ENCODE measurements at places on chromosomes 4 and X.

DNA sequence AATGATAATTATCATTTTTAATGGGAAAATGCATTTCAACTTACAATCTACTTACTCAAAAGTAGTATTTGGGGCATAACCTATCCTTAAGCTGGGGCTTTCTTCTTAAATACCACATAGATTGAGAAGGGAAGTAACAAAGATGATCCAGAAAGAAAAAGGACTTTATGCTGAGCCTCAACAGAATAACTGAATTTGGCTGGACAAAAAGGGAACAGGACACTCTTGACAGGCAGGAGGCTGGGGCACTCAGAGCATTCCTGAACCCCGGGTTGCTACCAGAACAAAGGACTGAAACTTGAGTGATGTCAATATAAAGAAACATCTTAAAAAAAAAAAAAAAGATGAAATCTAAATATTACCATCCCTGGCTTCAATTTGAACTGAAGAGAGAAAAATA is 23.9 kb downstream of the RELL1 start:
- DNase-seq: no peak

GRCh38 chrX:107599450-107599861 is 28.9 kb upstream of the PRPS1 start:
- DNase-seq: no peak

GRCh38 chrX:107603429-107604159 is 24.7 kb upstream of the PRPS1 start:
- DNase-seq: no peak

DNA sequence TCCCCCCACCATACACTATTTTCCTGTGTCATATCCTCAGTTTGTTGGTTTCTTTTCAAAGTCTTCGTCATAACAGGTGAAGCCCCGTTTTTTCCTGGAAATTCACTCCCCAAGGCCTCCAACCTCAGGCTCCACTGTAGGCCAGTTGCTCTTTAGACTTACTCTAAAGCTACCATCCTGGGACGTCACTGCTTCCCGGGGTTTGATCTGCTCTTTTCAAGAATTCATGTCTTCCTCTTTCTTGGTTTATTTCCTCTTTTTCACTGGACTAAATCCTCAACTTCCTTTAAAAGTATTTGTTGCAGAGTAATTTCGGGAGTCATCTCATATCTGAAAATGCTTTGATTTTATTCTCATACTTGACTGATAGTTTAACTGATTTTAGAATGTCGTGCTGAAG is 6.5 kb upstream of the SERTM2 start:
- no peak for DNase-seq

- no peak for DNase-seq
Measured at GRCh38 chr4:152206185-152206584, 329.7 kb downstream of the FBXW7 start.

DNA sequence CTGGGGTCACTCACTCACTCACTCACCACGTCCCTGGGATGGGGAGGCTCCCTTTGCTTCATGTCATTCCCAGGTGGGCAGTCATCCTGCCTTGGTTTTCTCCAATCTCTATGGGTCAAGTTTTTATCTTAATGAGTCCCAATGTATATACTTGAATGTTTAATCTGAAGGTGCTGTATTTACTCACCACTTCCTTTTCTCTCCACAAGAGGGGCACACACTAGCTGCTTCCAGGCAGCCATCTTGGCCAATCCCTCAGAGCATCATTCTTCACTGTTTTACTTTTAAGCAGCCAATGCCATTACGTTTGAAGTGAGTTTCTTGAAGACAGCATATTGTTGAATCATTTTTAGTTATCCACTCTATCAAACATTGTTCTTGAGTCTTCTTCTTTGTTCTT is 153.4 kb upstream of the ARSJ start:
- no peak for DNase-seq

DNA sequence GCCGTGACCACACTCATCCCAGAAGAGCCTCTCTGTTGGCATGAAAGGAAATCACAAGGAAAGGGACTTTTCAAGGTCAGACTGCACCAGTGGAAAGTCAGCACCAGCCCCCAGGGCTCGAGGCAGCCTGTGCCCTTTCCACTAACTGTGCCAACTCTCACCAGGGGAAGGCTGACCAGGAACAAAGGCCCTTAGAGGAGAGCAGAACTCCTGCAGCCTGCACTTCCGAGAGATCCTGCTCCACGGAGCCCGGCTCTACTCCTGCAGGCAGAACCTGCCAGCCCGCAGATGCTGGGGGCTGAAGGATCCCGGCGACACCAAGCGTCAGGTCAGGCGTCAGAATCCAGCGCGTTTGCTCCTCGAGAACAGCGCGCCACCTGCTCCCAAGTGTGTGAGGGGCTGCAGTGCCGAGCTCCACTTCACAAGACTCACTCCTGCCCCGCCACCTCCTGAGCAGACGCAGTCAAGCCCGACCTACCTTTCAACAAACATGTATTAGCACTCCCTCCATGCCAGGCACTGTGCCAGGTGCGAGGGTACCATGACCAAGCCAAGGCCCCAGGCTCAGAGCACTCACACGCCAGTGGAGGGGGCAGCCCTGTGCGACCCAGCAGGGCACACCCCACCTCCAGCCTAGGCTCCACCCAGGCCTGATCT is 13.6 kb upstream of the HELT start:
- peak; percentile 23 for DNase-seq

- no peak for DNase-seq
Measured at GRCh38 chr4:154307451-154307850, 184.1 kb downstream of the DCHS2 start.

- no peak for DNase-seq
Measured at GRCh38 chrX:155864655-155865054, 16.5 kb upstream of the VAMP7 start.

DNA sequence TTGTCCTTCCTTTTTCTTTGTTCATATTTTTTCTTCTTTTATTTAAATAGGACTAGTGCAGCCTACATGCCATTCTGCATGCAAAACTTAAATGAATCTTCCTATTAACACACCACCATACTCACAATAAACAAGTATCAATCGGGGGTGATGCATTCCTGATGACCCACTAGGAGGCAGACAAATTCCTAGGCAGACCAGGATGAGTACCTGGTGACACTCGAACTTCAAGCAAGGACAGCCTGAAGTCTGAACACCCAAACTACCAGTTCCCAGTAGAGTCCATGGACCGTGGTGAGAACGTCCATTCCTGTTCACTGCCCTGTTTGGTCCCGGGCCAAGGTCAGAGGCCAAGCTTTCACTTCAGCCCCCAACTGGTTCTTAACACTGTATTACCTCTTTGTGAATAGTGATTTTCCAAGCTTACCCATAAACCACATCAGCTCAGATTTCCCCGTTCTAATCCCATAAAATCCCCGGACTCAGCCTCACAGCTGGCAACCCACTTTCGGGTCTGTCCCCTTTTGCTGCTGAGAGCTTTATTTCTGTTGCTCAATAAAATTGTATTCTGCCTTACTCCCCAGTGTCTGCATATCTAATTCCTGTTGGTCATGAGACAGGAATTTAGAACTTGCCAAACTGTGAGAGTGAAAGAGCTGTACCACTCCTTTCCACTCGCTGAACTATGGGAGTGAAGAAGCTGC is 1286.6 kb downstream of the FSTL5 start:
- DNase-seq: no peak

- DNase-seq: no peak
Measured at GRCh38 chr4:154064244-154064643, 275.4 kb upstream of the SFRP2 start.

GRCh38 chrX:68827848-68828624 is 785 bp upstream of the EFNB1 start:
- peak; percentile 31 for DNase-seq

GRCh38 chrX:134718105-134718965 is 60.1 kb upstream of the PLAC1 start:
- DNase-seq: no peak

DNA sequence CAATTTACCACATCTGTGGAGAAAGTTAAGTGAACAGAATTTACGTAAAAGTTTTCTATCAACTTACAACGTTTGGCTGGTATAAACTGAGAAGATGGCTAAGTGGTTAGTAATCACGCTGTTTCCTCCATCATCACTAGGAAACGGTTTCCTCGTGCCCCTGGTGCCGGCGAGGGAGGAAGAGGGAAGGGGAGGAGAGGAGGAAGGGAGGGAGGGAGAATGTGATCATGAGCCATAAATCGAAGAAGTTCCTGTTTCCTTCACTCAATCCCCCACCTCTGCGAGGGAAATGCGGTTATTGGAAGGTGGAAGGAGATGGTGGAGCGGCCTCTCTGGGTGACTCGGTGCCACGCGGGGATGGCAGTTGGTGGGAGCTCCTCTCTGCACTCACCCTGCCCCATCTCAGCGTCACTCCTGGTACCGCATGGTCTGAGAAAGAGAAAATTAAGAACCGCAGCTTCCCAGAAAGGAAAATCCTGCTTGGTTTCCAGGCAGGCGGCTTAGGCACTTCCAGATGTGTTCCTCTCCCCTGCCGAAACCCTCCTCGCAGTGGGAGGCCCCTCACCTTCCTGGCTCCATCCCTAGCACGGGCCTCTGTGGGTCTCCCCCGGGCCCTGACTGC is 216.8 kb downstream of the AFAP1 start:
- DNase-seq: no peak

- DNase-seq: peak; percentile 11
Measured at GRCh38 chr4:15779306-15779705, 1.2 kb downstream of the CD38 start.

- no peak for DNase-seq
Measured at GRCh38 chrX:43644124-43644701, 11.9 kb upstream of the MAOA start.

DNA sequence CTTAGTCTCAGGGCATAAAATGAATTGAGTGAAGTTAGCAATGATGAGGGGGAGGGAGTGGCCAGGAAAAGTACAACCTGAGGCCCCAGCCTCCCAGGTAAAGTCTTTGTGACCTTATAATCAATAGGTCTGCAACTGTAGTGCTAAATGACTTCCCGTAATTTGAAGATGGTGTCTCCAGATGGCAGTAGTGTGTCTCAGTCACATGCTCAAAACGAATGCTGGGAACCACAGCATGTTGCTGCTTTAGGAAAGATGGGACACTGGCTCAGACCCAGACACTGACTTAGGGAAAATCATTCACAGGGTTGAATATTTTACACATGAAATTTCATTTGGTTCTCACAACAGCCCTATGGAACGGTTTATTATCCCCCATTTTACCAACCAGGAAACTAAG is 10.3 kb downstream of the SRPX2 start:
- no peak for DNase-seq

DNA sequence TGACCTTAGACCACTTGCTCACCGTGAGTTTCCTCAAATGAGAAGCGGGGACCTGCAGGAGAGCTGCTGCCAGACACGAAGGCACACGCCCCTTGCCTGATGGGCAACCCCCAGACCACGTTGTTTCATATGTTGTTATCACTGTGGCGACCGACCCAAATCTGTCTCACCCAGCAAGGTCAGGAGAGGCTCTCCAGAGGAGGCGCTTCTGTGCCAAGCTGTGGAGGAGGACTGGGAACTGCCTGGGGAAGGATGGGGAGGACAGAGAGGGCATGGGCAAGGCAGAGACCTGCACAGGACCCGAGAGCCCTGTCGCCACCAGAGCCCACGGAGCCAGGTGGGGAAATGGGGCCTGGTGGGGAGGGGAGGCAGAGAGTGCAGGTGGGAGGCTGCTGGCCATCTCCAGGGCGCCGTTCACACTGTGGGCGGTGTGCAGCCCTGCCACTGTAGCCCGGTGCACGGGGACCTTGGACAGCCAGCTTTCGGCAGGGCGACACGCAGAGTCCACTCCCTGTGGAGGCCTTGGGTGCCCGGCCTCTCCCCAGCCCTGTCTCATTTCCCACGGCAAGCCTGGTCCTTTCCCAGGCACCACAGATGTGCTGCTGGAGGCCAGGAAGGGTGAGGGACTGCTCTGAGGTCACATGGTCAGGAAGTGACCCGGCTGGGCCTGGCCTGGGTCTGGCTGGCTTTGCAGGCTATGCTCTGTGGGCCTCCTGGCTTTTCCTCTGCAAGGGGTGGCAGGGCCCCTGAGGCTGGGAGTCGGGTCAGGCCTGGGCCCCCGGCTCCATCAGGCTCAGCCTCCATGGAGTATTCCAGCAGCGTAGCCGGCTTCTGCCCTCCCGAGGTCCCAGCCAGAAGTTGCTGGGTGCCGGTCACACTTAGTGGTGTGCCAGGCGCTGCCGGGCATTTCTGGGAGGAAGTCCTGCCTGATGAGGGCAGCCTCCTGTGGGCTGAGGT is 3.2 kb downstream of the HTRA3 start:
- no peak for DNase-seq

GRCh38 chr4:79413886-79414285 is 5.9 kb upstream of the GK2 start:
- no peak for DNase-seq

GRCh38 chr4:41174444-41174843 is 39.9 kb downstream of the APBB2 start:
- no peak for DNase-seq

GRCh38 chr4:156939139-156939538 is 32.5 kb downstream of the PDGFC start:
- no peak for DNase-seq

GRCh38 chrX:95974890-95975289 is 709.8 kb upstream of the DIAPH2 start:
- no peak for DNase-seq

DNA sequence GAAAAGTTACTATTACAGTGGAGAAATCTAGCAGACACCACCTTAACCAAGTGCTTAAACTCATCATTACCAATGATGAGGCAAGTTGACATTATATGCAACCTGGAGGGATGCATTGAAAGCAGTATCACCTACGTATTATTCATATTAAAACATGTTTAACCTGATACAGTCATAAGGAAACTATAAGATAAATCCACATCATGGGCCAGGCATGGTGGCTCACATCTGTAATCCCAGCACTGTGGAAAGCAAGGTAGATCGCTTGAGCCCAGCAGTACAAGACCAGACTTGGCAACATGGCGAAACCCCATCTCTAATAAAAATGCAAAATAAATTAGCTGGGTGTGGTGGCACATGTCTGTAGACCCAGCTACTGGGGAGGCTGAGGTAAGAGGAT is 22.3 kb upstream of the INTU start:
- no peak for DNase-seq

- DNase-seq: no peak
Measured at GRCh38 chr4:152359208-152360044, 176.5 kb downstream of the FBXW7 start.

GRCh38 chr4:26013629-26014028 is 99.6 kb downstream of the SMIM20 start:
- DNase-seq: no peak

DNA sequence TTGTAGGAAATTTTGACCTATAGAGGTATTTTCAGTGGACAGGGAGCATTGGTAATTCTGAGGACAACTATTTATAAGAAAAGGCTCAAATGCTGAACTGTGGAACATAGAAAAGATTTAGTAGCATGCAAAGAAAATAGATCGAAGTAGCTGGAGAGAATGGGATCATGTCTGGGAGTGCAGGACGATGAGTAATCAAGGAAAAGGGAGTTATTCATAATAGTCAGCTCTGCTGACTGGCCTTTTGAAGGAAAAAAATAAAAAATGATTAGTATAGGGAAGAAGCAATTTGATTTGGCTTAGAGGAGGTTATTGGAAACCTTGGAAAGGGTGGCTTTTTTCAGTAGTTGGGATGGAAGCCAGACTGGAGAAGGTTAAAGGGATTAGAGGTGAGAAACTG is 22.9 kb upstream of the ANK2 start:
- DNase-seq: no peak

GRCh38 chr4:180086480-180087190 is 2156.6 kb upstream of the TENM3 start:
- DNase-seq: no peak
